ENCODE measurements at places on chromosomes 12 and 14.

GRCh38 chr12:114318984-114319383 is 87.0 kb downstream of the TBX5 start:
- DNase-seq: no peak

GRCh38 chr14:44081146-44081545 is 425.9 kb downstream of the FSCB start:
- no peak for DNase-seq

DNA sequence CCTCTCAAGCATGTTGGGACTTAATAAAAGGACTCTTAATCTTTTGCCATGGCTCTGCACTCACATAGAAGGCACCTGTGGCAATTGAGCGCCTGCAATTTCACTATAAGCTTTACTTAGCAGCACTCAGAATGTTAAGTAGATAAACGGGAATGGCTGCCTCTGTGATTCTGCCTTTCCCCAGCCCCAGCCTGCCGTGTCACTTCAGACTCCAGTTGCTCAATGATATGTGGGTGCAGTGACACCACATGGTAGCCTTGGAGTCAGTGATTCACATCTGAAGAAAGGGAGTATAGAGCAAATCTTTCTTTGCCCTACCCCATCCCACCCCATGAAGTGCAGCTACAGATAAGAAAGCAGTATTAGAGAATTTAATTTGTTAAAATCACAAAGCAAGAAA is 96.1 kb downstream of the ZFC3H1 start:
- DNase-seq: no peak

GRCh38 chr12:88896958-88897357 is 316.7 kb upstream of the KITLG start:
- DNase-seq: no peak

- DNase-seq: no peak
Measured at GRCh38 chr12:68579254-68579653, 31.4 kb upstream of the RAP1B start.

DNA sequence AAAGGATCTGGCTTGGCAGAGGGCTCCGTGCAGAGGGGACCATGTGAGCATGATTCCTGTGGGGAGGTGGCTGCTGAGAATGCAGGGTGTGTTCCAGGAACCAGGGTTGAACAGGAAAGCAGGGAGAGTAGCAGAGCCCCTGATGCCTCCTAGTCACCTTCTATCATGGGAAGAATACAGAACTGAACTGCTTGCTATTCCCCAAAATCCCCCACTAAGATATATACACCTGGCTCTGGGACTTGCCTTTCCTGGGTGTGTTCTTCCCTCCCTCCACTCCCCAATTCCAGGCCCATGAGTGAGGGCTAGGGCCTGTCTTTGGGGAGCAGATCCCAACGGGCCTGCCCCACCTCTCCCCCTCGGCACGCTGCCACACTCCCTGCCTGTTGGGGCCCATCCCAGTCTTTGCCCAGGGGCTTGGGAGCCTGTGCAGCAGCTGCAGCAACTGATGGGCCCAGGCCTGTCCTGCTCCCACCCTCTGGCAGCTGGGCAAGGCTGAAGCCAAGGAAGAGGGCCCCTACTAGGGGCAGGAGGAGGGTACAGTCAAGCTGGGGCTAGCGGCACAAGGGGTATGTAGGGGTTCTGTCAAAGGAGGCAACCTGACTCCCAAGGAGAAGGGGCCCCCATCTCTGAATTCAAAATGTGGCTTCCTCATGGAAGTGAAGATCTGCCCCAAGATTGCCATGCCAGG is 3.2 kb downstream of the AJUBA start:
- DNase-seq: no peak

- DNase-seq: peak; percentile 32
Measured at GRCh38 chr12:11650286-11651281, 1.1 kb downstream of the ETV6 start.

- DNase-seq: no peak
Measured at GRCh38 chr14:74658535-74659131, 46.6 kb upstream of the LTBP2 start.

DNA sequence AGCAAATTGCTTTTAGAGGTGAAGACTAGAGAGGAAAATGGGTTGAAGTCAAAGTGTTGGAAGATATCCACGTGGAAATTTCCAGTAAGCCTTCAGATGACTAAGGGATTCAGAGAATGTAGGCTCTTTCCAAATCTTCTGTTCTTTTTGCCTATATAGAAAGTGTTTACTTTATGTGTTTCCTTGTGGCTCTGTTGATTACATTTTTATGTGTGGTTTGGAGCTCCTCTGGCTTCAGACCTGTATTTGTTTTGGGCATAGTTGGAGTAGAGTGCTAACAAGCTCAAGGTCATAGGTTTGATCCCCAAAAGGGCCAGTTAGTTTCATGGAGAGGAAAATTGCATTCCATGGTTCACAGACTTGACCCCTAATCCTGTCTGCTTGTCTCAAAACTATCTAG is 91.9 kb downstream of the IGF1 start:
- no peak for DNase-seq

- no peak for DNase-seq
Measured at GRCh38 chr12:94575024-94575423, 75.3 kb downstream of the TMCC3 start.

DNA sequence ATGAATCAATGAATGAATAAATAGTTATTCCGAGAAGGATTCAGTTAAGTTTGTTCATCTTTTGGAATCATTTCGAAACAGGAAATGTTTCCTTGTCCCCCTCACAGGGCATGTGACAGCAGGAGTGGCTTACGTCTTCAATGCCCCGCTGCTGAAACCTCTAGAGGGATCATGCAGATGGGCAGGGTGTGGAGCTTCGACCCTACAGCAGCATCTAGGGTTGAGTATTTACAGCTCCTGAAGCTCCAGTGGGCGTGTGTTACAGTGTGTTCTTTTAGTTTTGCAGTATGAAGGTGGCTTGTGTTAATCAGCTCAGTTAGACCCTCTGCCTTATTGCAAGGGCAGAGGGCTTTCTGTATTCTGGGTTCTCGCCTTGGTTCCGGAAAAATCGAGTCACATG is 2.6 kb downstream of the NAV3 start:
- DNase-seq: no peak

- DNase-seq: no peak
Measured at GRCh38 chr14:19920021-19920657, at the start of gene OR4K5. Gene OR4K5 (plus strand): TSS chr14:19920607. CDS start chr14:19920607, 0 bp downstream.

- no peak for DNase-seq
Measured at GRCh38 chr12:53734425-53734824, 7.2 kb upstream of the CALCOCO1 start.

DNA sequence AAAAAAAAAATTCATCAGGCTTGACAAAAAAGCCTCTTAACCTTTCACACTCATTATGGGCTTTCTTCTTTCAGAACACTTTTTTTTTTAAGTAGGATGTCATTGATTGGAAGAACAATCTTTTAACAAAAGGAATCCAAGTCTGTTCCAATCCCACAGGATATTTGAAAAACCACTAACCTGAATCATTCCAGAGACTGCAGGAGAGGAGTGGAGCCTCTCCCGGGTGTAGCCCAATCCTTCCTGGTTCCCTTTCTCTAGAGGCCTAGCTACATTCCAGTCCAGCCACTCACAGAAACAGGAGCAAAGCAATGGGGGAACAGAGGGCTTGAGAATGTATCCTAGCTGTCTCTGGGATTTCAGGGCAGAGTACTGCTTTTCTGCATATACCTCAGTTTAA is 4.3 kb downstream of the MFAP5 start:
- no peak for DNase-seq

DNA sequence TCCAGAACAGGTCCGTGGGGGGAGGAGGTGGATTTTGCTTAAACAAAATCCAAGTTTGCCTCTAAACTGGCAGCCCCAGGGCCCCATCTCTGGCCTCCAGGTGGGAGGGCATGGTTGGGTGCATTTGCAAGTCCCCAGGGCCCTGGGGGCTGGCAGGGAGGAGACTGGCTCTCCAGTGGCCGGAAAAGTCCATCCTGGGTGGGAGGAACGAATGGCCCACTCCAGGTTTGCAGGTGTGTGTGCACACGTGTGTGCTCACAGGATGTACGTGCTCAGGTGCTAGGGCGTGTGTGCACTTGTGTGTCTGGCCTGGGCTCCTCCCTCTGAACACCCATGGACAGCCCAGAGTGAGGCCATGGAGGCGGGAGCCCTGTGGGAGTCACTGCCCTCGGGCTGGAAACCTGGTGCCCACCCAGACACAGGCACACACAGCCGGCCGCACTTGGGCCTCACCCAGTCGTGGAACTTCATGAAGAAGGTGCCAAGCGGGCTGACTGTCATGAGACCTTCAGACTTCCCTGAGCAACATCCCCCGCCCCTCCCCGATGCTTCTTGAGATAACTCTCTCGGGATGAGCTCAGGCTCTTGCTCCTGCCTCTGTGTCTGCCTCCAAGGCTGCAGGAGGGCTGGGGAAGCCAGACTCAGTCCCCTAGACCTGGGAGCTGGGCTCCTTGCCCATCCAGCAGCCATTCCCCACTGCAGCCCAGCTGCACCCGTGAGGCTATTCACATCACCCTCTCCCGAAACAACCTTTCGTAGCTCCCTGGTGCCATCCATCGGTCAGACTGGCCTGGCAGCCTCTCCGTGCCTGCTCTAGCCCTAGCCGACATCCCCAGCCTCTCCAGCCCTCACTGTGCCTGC is 9.4 kb downstream of the AHNAK2 start:
- DNase-seq: no peak

DNA sequence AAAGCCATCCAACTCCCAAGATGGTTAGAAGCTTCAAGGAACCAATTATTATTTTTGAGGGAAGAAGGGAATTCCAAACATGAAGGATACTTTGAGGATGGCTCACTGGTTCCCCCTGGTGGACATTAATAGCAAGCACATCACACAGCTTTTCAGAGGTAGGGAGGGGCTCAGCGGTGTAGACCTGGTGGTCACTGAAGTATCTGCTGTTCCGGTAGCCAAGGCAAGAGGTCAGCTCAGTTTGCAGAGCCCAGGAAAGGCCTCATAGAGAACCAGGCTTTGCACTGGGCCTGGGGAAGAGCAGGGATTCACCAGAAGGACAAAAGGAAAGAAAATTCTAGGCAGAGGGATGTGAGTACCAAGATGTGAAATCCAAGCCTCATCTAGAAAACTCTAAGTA is 118.7 kb downstream of the KSR2 start:
- DNase-seq: peak; percentile 13

DNA sequence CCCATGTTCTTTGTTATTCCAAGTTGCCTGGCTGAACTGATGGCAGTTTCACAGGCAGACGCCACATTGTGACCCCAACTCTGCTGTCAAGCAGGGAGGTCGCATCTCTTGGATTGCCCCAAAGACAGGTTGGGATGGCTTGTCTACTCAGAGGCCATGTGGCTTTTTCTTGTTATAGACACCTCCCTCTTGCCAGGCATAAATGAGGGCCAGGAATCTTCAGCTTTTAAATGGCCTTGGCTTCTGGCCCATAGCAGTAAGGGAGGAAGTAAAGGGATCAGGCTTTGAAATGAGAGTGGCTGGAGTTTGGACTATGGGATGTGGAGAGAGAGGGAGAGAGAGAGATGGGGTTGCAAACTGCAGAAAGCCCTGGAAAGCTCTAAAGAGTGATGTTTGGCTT is 215.0 kb downstream of the TBX5 start:
- DNase-seq: no peak

GRCh38 chr12:95116773-95117172 is 43.4 kb upstream of the NR2C1 start:
- DNase-seq: peak; percentile 14

- DNase-seq: no peak
Measured at GRCh38 chr12:122206111-122206881, 2.8 kb downstream of the B3GNT4 start.

DNA sequence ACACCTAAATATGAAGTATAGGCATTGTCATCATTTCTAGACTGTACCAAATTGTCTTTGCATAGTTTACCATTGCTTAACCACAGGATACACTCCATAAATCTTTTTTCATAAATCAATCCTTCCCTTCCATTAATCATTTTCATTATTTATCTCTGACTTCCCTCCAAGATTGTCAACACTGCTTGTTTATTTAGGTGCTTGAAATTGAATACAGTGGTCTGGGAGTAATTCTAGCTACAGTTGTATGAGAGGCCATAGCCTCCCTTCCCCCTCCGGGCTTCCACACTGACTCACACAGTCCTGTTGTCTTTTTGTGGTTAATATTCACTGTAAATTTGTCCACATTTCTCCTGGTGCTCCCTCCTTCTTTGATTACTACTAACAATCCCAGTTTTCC is 114.2 kb upstream of the ARID2 start:
- DNase-seq: no peak

DNA sequence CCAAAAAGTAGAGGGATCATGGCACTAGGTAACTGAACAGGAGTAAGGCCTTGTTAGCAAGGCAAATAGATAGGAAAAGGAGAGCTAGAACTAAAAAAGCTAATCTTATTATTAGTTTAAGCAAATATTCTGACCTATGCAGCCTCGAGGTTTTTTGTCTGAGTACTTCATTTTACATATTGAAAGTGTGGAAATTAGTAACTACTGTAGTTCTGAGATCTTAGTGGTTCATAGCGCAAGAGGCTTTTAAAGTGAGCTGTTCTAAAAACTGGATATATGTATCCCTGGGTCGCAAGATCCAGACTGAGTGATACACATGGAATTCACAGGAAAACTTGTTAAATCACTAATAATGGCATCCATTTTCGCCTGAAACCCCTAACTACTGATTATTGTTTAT is 411.0 kb upstream of the SOX5 start:
- no peak for DNase-seq

- no peak for DNase-seq
Measured at GRCh38 chr14:22811722-22812121, 3.5 kb downstream of the SLC7A7 start.

DNA sequence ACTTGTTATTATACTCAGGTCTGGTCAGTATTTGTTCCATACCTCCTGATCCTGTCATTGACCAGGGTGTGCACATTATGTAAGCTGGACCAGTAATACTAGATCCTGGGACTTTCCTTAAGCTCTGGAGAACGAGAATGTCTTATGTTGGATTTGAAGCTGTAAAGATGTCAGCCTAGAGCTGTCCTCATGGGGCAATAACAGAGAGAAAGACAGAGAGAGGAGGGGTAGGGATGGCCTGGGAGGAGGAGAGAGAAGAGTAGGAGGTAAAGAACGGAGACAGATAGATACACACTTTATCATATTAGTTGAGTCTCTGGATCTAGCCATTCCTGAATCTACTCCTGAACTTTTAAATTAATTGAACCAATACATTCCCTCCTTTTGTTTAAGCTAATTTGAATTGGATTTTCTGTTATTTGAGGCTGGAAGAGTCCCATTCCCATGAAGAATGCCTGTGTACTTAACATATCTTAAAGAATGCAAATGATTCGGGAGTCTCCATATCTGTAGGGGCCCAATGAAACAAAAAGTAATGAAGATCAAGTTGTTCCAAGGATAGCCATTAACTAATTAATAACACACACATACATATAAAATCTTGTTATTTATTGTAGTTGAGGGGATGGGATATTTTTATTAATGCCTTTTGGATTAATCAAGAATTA is 55.9 kb downstream of the PLEKHA5 start:
- DNase-seq: no peak
